Smooth muscle cell of trachea (primary cell): ENCODE measurements at places on chromosomes 13 and 19. TPM values are rescaled to one million over a fixed set of nuclear protein-coding genes. Genes with fewer than 3 reads are reported as not detected.

Gene CGB2
- not detected in 2 replicates for total RNA-seq

Gene CEACAM16
- total RNA-seq, result 0.17 TPM in 1 of 2 replicates, not detected in the other

Gene PRSS57
- total RNA-seq, result 0.17 TPM in 1 of 2 replicates, not detected in the other

Gene MCEMP1
- not detected in 2 replicates for total RNA-seq

Gene TDRD12
- under 0.01 and 0.58 TPM in 2 replicates for total RNA-seq

Gene SNRPD2
- 228 and 382 TPM in 2 replicates for total RNA-seq

Gene LILRB3
- total RNA-seq, result not detected in 2 replicates

Gene PROZ
- not detected in 2 replicates for total RNA-seq

Gene C13orf46
- total RNA-seq, result 0.50 and 0.58 TPM in 2 replicates

Gene CAPN12
- total RNA-seq, result 0.15 and 0.17 TPM in 2 replicates

Gene BRSK1
- 4.0 and 5.2 TPM in 2 replicates for total RNA-seq

Gene GSX1
- total RNA-seq, result not detected in 2 replicates

Gene SIGLEC12
- not detected in 2 replicates for total RNA-seq

Gene GPI
- total RNA-seq, result 244 and 253 TPM in 2 replicates

Gene CAMSAP3
- under 0.01 TPM in 1 of 2 replicates, not detected in the other for total RNA-seq

Gene FUT1
- under 0.01 TPM in 2 replicates for total RNA-seq
